Breast epithelium (tissue), 4 donors: ENCODE measurements at places on chromosomes 3 and 15.

- no peaks in the 10 kb centered on the region for H3K27me3 ChIP-seq
- H3K4me1 ChIP-seq: no peaks in the 10 kb centered on the region
- H3K27ac ChIP-seq: no peak overlapping the region
- no peak overlapping the region for H3K4me3 ChIP-seq
- no peak for DNase-seq
- no peaks in the 10 kb centered on the region for H3K36me3 ChIP-seq
Observed at GRCh38 chr3:5036858-5037257, 57.6 kb downstream of the BHLHE40 start.

DNA sequence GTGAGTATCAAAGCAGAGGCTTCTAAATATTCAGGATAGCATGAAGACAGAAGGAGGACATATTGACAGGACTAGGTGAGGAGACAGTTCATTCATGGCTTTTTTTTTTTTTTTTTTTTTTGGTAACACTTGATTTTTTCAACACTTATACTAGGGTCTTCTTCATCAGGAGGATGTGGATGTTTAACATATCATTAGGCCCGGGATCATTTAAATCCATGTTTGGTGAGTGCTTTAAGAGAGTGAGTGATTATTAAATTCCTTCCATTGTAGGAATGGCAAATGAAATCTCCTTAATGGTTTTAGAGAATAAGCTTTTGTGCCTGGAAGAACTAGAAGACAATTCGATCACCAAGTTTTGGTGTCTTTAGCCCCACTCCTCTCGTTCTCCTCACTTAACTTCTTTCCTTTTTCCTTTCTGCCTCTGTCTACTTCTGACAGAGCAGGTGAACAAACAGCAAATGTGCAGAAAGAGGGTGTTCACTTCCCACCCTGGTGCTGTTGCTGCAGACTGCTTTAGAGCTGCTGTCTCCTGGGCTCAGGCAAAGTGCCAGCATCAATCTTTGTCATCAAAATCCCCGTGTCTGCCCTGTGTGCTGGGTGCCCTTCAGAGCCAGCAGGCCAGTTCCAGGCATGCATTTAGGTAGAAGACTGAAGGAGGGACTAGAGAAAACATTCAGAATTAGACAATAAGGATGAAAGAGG is 35.6 kb upstream of the RAB11A start:
- H3K27me3 ChIP-seq: no peaks in the 10 kb centered on the region
- DNase-seq: no peak
- no peak overlapping the region for H3K4me3 ChIP-seq

DNA sequence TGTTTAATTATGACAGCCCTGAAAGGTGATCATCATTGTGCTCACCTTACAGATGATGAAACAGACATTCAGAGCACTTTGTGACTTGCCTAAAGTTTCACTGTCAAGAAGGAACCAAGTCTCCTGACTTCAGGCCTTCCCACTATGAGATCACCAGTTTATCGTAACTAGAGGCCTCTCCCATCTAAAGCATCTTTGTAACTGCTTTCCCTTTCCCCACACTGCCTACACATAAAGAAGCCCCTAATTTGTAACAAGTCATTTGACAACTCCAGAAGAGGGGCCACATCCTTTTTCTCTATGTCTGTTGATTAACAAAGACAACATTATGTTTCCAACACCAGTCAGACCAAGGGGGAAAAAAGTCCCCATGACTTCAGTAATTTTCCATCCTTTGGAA is 1.1 kb downstream of the KLHL6 start:
- H3K27ac ChIP-seq: no peak overlapping the region
- no peak for DNase-seq
- H3K4me3 ChIP-seq: no peak overlapping the region
- no peaks in the 10 kb centered on the region for H3K36me3 ChIP-seq
- H3K4me1 ChIP-seq: no peaks in the 10 kb centered on the region
- no peaks in the 10 kb centered on the region for H3K27me3 ChIP-seq

DNA sequence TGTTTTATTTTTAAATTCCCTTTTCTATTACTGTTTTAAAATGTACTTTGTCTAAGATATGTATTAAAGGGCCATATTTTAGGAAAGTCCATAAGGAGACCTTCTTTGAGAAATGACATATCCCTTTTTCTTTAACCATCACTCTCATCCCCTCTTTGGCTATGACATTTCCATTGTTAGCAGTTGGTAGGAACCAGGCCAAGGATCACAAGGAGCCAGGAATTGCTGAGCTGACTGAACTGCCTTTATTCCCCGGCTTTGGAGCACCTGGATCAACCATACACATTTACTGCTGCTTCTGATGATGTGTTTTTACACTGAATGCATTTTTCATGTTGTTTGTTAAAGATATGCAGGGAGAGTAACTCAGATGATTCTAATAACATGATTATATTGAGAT is 79.7 kb downstream of the HHLA2 start:
- no peak overlapping the region for H3K4me3 ChIP-seq
- no peak for DNase-seq
- H3K36me3 ChIP-seq: no peaks in the 10 kb centered on the region

DNA sequence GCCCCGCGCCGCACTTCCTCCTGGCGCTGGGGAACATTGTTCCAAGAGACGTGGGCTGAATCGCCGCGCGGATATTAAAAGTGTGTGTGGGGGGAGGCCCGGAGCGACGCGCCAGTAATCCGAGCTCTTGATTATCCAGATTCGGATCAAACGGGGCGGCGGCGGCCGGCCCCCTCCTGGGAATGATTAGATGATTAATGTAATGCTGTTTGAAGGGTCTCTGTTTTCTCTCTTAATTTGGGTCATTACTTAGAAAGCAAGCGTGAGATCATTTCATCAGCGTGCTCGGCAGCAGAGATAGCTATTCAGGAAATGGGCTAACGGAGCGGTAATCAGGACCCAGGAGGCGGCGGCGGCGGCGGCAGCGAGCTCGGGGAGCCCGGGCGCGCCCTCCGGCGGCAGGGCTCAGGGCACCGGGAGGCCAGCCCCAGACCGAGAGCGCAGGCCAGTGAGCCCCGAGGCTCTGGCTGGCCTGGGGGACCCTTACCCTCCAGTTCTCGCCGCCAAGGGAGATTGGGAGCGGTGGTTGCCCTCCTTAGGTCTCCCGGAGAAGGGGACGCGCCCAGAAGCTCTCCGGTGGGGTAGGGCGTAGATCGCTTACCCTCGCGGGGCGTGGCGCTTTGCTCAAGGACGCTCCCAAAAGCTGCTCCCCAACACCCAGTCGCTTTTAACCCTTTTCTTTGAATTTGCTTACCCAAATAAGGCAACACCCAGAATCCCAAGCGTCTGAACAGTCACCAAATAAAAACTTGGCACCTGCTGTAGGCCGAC is 4.5 kb downstream of the FEZF2 start:
- no peak overlapping the region for H3K27ac ChIP-seq
- no peak for DNase-seq

- H3K27me3 ChIP-seq: no peaks in the 10 kb centered on the region
- no peak overlapping the region for H3K4me3 ChIP-seq
- H3K27ac ChIP-seq: no peak overlapping the region
- DNase-seq: no peak
- no peaks in the 10 kb centered on the region for H3K36me3 ChIP-seq
Observed at GRCh38 chr15:72538931-72539330, 64.8 kb downstream of the ARIH1 start.

DNA sequence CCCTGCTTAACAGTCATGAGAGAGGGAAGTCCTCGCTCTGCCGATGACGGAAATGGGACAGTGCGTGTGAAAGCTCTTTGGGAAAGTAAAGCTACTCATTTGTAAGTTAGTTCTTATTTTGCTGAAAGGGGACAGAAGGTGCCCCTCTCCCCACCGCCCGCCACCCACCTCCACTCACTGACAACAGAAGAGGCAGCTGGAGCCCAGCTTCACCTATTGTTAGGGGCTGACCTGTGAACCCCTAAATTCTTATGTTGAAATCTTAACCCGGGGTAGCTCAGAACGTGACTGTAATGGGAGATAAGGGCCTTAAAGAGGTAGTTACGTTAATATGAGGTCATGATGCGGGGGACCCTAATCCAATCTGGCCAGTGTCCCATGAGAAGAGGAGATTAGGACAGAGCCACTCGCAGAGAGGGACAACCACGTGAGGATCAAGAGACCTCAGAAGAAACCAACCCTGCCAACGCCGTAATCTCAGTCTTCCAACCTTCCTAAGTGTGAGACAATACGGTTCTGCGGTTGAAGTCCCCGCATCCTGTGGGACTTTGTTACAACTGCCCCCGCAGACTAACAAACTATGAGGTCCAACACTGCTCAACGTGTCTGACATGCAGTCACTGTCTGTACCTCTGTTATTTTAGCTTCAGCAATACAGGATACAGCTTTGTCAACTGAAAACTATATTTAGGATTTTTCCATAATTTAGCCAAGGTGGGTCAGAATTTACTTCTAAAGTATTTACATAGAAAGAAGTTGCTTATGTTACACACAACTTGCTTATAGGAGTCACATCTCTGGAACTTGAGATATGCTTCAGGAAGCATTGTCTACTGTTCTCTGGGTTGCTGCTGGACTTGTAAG is 51.7 kb downstream of the PCSK6 start:
- no peak overlapping the region for H3K27ac ChIP-seq
- H3K27me3 ChIP-seq: no peaks in the 10 kb centered on the region
- H3K4me3 ChIP-seq: no peak overlapping the region
- DNase-seq: no peak
- no peaks in the 10 kb centered on the region for H3K36me3 ChIP-seq

DNA sequence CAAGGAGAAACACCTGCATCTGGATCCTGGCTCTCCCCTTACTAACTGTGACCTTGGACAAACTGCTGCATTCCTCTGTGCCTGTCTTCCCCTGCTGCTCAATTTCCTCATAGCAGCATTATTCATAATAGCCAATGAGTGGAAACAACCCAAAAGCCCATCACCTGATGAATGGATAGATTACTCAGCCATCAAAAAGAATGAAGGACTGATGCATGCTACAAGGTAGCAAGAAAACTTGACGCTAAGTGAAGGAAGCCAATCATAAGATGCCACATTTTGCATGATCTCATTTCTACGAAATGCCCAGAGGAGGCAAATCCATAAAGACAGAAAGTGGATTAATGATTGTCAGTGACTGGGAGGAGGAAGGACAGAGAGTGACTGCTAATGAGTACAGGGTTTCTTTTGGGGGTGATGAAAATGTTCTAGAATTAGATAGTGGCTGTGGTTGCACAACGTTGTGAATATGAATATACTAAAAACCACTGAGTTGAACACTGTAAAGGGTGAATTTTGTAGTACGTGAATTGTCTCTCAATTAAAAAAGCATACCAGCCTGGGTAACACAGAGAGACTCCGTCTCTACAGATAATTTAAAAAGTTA is 11.2 kb downstream of the IGDCC4 start:
- H3K4me1 ChIP-seq: no peaks in the 10 kb centered on the region
- H3K4me3 ChIP-seq: no peak overlapping the region
- DNase-seq: no peak
- no peak overlapping the region for H3K27ac ChIP-seq
- H3K36me3 ChIP-seq: no peaks in the 10 kb centered on the region

GRCh38 chr3:138426211-138426610 is 8.2 kb upstream of the ESYT3 start:
- peaks cover under 1% of the 10 kb centered on the region for H3K27me3 ChIP-seq
- H3K36me3 ChIP-seq: no peaks in the 10 kb centered on the region
- DNase-seq: no peak
- H3K4me3 ChIP-seq: no peak overlapping the region
- H3K27ac ChIP-seq: no peak overlapping the region
- no peaks in the 10 kb centered on the region for H3K4me1 ChIP-seq

DNA sequence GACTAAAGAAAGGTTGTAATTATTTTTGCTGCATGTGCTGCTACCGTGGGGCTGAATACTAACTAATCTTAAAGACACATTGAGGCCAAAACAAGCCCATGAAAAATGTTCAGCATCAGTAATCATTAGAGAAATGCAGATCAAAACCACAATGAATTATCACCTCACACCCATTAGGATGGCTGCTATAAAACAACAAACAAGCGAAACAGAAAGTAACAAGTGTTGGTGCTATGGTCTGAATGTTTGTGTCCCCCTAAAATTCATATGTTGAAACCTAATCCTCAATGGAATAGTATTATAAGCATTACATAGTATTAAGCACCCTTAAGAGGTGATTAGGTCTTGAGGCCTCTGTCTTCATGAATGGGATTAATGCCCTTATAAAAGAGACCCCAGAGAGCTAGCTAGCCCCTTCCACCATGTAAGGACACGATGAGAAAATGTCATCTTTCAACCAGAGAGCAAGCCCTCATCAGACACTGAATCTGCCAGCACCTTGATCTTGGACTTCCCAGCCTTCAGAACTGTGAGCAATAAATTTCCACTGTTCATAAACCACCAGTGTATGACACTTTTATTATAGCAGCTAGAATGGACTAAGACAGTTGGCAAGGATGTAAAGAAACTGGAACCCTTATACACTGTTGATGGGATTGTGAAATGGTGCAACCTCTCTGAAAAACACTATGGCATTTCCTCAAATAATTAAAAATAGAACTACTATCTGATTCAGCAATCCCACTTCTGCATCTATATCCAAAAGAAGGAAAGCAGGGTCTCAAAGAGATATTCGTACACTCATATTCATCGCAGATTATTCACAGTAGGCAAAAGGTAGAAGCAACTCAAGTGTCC is 76.1 kb downstream of the REC114 start:
- H3K4me3 ChIP-seq: no peak overlapping the region
- DNase-seq: no peak
- no peaks in the 10 kb centered on the region for H3K27me3 ChIP-seq
- H3K4me1 ChIP-seq: no peaks in the 10 kb centered on the region
- H3K36me3 ChIP-seq: no peaks in the 10 kb centered on the region

DNA sequence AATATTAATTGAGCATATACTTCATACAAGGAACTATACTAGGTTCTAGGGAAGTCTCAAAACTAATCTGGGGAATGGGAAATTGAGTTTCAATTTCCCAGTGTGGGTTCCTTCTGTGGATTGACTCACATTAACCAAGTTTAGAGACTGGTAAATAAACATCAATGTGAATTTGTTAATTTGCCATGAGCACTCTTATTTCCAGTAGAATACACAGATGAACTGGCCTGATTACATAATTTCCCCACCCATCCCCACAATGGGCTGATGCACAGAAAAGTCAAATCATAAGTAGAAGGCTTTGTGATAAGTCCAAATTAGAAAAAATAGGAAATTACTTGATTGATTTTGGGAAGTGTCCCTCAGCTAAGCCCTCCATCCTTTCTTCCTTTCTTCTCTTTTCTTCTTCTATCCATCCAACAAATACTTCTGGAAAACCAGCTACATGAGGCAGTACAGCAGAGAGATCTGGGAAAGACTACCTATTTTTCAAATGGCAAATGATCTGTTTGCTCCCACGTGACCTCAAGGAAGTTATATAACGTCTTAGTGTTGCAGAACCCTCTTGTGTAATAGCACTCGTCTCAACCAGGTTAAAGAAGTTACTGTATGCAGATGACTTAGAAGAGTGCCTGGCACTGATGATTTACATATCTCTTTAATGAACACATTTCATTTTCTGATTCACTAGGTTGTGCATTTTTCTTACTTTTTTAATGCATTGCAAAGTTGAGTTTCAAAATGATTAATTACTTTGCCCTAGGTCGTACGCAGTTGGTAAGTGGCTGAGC is 312.3 kb downstream of the SV2B start:
- no peaks in the 10 kb centered on the region for H3K27me3 ChIP-seq
- H3K36me3 ChIP-seq: no peaks in the 10 kb centered on the region
- DNase-seq: no peak
- H3K4me3 ChIP-seq: no peak overlapping the region
